NCI-H1417 (cell line): ENCODE measurements at places on chromosomes 13 and 19.

DNA sequence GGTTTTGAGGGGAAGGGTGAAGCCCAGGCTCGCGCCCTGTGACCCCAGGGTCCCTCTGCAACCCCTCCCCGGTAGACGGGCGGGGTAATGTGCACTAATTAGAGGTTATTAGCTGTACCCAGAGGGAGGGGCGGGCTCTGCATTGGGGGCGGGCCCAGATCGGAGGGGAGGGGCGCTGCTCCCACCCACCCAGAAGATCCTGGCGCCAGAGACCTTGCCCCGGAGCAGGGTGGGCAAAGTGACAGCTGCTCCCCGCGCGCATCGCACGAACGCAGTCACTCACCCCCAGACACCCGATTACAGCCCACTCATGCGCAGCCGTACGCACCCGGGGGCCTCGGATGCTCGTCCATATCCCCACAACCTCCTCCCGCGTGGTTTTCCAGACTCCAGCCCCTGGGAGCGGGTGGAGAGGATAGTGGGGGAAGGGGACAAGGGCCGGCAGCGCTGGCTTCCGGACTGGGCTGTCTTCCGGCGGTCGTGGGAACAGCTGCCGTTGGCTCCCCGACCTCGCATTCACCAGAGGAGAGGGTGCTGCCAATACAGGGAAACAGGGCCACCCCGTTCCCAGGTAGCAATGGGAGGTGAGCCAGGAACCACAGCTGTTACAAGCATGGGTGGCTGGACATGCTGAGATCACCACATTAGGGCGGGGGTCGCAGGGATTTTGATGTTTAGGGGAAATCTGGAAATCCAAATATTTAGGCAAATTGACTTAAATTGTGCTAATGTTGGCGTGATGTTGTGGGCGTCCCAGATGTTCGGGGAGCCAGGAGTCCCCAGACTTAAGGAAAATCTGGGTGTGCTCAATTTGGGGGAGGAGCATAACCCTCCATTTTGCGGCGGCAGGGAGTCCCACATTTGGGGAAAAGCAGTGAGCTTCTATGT, 2.9 kb upstream of the HOOK2 start:
- no peak for DNase-seq

GRCh38 chr13:110872034-110872767, 42.7 kb downstream of the ANKRD10 start:
- DNase-seq: no peak

DNA sequence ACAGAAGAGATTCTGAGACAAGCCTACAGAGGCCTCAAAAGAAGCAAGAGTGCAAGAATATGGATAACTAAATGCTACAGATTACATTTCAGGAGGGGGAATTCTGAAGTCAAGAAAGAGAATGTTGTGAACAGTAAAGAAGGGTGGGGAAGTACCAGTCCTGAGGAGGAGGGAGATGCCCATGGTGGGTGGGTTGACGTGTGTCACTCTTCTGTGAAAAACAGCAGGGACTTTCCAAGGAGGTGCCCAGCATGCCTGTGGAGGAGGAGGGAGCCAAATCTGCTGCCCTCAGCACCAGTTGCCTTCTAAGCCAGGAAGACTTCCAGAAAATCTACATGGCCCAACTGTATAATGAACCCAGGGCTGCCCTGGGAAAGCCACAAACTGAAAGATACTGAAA, 87.7 kb downstream of the SGCG start:
- no peak for DNase-seq

DNA sequence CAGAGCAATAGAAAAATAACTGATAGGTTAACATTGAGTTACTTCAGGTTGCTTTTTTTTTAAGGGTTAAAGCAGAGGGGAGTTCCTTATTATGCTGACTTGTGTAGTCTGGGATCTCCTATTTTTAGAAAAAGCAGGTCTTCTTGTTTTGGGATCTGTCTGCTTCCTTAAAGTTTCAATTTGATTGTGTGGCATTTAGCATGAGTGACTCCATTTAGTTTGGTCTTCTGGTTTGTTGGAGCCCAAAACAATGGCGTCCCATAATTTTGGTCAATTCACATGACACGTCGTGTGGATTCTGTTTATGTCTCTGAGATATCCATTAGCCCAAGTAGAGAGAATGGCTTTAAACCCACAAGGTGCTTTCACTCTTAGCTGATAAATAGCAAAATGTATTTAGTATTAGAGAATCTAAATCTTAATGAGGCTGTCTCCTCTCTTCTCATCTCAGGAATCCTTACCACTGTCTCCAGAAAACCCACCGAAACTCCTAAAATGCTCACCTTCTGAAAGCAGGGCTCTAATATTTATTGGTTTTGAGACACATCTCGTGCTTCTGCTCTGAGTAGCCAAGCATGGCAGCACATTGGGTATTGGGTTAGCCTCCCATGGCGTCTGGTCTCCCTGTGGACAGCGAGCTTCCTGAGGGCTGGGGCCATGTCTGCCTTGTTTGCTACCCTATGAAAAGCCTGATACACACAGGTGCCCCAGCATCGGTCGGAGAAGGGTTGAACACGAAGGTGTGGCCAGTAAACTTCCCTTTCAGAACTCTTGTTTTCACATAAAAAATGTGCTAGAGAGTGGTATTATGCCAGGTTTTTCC, 67.2 kb upstream of the GPR183 start:
- no peak for DNase-seq

DNA sequence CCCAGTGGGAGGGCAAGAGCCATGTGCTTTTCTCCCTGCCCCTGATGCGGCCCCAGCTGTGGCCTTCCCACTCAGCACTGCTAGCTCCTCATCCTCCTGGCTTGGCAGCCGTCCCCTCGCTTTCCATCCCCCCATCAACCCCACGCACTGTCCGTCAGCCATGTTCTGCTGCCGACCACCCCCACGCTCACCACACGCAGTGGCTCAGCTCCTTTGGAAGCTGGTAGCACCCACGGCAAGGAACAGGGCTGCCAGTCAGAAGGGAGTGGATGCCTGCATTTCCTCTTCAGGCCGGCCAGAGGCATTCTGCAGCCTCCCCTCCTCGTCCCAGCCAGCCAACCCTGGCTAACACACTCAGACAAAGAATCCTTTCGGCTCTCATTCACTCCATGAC, 6.3 kb downstream of the CALM3 start:
- no peak for DNase-seq

DNA sequence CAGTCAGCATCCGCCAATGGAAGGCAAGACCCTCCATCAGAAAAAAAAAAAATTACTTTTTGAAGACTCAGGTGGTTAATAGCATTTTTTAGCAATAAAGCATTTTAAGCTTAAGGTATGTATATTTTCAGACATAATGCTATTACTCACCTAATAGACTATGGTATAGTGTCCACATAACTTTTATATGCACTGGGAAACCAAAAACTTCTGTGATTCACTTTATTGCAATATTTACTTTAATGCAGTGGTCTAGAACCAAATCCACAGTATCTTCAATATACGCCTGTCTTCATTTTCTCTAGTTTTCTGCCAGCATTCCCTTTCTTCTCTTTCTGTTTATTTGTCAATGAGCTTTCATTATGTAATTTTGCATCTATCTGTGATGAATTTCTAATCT, 418.1 kb downstream of the SLITRK6 start:
- DNase-seq: no peak

DNA sequence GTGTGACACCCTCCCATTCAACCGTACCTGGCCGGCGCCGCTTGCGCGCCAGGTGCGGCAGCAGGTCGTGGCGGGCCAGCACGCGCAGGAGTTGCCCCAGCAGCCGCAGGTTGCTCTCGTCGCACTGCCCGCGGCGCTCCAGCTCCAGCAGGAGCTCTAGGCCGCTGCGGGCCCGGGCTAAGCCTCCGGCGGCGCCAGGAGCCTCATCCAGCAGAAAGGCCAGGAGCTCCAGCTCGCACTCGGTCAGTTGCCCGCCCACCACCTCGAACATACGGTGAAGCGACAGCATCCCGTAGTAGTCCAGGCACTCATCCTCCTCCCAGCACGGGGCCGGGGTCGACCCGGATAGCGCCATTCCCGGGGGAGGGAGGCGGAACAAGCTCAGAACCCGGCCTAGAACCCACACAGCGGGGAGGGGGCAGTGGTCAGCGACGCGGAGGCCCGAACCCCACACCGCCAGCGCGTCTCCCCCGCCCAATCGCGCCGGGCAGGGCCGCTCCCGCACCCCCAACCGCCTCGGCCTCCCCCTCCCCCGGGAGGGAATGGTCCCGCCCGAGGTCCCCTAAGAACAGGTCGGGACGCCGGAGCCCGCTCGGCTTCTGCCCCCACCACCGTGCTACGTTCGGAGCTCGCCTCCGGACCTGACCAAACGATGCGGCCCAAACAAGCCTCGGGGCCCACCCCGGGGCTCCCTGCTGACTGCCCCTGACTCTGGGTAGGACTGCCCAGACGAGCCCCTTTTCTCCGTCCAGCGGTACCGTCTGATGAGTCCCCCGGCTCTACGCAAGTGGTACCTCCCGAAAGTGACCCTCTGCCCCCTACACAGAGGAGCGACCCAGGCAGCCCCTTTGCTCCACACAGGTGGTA, 591 bp downstream of the DEDD2 start:
- DNase-seq: peak; percentile 76

GRCh38 chr19:39426170-39426569, 9.6 kb downstream of the RPS16 start:
- no peak for DNase-seq

GRCh38 chr19:33374236-33374714, 766 bp downstream of the CEBPG start:
- DNase-seq: peak; percentile 75

- DNase-seq: peak; percentile 80
Measured at GRCh38 chr13:96984051-96984508, 10.2 kb downstream of the OXGR1 start.

DNA sequence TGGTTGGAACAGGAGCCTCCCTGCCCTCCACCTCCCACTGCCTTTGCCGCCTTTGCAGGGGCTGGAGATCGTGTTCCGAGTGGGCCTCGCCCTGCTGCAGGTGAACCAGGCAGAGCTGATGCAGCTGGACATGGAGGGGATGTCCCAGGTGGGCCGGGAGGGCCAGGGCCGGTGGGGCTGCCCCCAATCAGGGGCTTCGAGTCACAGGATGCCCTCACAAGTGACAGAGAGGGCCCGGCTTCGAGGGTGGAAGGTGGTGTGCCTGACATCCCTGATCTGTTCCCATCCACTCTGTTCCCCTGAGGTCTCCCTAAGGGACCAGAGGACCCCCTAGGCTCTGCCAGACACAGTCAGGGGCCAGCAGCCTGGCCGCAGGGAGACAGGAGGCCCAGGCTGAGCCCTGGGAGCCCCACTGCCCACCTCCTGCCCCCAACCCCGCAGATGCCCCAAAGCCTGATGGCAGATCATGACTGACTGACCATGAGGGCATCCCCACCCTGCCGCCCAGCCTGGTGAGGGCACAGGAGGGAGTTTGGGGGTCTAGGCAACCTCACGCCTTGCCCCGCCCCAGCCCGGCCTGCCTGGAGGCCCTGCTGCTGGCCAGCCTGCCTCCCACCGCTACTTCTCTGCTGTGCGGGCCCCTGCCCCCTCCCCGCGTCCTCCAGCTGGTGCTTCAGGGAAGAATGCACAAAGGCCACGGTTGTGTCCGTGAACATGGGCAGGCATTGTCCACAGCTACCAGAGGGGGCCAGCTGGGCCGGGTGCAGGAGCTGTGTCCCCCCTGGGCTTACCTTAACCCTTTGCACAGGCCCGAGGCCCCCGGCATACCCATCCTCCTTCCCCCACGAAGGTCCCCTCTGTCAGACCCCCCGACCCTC, 21.8 kb downstream of the EVI5L start:
- no peak for DNase-seq

DNA sequence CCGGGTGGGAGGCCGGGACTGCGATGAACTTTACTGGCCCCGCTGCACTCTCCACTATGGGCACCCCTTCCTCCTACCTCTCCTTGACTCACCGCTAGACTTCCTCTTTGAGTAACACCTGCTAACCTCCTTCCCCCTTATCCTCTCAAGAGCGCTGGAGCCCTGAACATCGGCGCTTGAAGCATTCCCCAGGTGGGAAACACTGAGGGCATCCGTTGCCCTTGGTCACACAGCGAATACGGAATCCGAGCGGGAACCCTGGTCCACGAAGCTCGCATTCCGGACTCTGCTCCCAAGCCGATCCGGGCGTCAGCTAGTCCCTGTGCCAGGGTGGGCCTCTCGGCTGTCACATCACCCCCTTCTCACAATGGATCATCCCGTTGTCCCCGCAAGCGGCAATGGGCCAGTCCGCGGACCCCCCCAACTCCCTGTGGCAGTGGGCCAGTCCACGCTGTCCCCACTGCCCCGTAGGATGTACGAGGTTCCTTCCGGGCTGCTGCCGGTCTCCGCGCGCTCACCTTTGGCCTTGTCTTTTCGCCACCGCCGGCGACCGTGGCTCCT, 4.2 kb downstream of the LIPE start:
- DNase-seq: peak; percentile 88

- DNase-seq: peak; percentile 27
Measured at GRCh38 chr19:14072535-14073260, at the start of gene MISP3. TSS of gene MISP3 (plus strand) at chr19:14072786. CDS start at chr19:14073310, 524 bp downstream.

DNA sequence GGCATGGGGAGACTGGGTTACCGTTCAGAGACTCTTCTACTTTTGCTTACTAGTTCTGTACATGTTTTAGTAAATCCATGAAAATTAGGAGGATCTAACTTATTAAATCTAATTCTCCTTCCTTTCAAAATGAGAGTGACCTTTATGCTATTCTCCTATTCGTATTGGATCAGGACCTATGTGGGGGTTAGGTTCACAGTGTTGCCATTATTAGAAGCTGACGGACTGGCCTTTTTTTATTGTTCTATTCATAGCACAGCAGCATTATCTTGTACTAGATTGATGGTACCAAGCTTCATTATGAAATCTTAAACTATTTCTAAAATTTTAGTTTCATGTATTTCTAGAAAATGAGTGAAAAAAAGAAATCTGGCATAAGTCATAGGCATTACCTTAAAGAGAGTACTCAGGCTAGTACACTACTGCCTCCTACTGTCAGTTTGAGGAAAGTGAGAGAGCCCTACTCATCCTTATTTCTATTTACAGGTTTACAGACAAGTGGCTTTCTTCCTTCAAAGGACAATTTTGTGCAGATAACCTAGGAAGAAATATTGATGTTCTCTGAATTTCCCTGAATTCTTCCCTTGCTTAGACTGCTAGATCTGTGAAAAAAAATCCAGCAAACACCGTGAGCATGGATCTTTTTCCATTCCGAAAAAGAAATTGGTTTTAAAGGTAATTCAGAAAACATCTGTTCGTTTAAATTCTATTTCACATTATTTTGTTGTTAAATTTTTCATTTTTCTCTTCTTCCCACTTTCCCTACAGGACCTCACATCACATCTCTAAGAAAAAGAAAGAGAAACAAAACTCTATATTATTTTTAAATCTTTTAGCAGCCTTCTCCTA, 485.5 kb downstream of the DIAPH3 start:
- peak; percentile 42 for DNase-seq

DNA sequence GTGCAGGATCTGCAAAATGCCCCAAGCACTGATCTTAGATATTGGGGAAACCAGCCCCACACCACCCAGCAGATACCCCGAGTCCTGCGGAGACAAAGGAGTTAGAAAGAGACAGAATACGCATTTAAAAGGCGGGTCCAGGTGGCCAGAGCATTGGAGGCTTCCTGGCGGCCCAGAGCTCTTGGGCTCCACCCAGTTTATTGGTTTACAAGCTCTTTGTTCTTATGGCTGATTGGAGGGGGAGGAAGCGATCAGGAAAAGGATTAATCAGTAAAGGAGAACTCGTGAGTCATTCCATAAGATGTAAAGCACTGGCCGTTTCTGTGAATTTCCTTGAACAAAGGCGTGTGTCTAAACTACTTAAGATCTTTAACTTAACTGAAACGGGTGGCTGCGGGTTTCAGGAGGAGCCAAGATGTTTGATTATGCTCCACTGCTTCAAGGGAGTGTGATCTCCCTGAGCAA, 926 bp downstream of the ZNF587 start:
- peak; percentile 17 for DNase-seq
